HT1080 (cell line): ENCODE measurements at places on chromosomes 4 and X. TPM values are rescaled to one million over a fixed set of nuclear protein-coding genes. Genes with fewer than 3 reads are reported as not detected.

Gene PSMD10
- 49.3 and 52.9 TPM in 2 replicates for total RNA-seq

DNA sequence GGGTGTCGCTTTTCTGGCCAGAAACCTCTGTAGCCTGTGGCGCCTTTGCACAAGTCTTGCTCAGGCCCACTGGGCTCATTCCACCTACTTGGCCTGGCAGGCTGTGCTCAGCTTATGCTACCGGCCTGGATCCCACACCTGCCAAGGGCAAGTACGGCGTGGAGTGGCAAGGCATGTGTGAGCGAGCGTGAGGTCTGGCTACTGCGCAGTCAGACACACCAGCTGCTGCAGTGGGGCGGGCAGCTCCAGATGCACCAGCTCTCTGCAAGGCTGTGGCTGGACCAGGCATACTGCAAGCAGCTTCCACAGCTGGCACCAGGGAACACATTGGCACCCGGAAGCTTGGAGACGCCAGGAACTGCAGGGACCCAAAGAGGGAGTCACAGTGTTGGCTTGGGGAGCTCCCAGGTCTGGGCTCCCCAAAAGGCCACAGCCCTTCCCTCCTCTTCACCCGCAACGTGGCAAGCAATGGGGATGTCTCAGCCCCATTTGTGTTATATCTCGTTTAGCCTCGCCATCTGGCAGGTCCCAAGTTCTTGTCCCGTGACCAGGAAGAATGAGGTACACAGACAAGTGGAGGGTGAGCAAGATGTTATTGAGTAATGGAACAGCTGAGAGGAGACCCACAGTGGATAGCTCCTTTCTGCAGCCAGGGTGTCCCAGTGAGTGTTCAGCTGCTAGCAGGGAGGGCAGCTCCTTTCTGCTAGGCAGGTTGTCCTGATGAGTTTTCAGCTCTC is 3.8 kb upstream of the FBXW7 start:
- DNase-seq: no peak

DNA sequence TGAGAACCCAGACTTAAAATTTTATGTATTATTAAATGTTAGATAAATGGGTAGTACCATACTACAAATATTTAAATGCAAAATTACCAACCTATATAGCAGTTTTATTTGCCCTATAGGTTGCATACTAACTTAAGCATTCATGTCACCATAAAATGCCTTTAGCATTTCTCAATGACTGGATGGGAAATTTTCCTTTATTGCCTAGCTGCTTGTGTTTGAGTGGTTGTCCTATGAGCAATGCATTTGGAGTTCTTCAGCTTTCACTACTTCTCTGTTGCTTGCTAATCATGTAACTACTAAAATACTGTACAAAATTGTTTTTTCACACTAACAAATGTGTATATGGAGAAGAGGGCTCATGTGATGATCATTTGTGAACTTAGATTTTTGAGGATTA is 44.2 kb upstream of the CEP135 start:
- DNase-seq: no peak

DNA sequence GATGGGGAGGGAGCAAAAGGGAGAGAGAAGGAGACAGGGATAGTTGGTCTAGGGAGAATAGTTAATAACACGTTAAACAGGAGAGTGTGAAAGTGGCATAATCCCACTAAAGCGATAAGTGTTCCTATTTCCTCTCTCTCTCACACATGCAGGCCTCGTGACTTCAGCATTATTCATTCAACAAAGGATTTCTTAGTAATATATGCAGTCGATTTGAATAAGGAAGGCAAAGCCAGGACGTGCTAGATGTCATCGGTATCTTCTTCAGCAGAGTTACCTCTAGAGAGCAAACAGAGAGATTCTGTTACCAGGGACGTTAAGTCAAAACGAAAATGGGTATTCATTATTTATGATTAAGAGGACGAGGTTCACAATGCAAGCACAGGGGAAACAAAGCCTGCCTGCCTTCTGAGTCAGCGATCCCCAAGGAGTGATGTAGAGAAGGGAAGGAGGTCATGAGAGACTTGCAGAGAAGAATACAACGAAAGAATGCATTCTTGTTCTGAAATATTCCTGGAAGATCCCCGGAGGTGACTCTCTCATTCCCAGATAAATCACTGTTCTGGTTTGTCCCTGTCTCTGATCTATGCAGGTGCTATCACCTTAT is 1048.4 kb downstream of the NLGN4X start:
- peak; percentile 36 for DNase-seq

- no peak for DNase-seq
Observed at GRCh38 chr4:44149282-44149681, 299.3 kb downstream of the KCTD8 start.

DNA sequence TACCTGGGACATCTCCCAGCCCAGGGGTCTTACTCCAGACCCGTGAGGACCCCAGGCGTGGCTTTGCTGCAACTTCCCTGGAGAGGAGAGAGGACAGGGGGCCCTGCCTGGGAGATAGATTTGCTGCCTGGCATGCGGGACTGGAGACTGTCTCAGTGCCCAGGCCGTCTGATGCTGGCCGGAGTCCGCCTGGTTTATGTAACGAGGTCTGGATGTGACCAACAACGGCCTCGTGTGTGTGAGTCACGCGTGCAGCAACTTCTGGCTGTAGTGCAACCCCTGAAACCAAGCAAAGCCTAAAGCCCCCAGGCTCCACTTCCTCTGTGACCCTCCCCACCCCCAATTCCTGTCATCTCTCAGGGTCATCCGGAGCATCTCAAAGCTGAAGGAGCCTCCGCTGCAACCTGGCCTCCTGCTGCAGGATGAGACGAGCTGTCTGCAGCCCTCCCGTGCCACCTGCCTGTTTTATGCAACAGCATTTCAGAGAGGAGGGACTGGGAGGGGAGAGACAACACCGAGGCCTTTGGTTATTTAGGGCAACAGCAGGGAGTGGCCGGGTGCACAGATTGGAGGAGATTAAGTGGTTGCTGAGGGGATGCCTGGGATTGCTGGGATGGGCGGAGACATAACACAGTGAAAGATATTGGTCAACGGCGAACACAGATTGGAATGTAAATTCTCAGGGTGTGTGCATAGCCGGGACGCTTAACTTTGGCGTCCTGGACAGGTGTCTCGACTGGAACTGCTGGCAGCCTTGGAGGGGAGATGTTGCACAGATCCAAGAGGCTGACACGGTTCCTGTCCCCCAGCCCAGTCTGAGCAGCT is 16.0 kb downstream of the XG start:
- DNase-seq: peak; percentile 7
